ENCODE measurements at places on chromosomes 11 and 22.

- DNase-seq = no peak
Observed at GRCh38 chr11:12671370-12671769, 2.9 kb upstream of the TEAD1 start.

DNA sequence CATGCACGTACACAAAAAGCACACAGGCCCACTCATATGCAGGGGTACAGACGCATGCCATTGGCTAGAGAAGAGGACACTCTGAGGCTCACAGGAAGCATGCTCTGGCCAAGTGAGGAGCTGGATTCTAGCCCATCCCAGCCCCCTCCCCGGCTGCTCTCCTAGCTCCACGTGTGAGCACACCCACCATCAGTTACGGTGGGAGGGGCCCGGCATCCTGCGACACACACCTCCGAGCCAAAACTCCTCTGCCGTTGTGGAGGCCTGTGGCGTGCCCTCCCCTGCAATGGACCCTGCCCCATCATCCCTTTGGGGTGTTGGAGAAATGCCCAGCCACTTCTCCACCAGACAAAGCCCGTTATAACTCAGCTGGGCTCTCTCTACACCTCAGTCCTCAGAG is 15.1 kb upstream of the IGSF9B start:
- DNase-seq = no peak

DNA sequence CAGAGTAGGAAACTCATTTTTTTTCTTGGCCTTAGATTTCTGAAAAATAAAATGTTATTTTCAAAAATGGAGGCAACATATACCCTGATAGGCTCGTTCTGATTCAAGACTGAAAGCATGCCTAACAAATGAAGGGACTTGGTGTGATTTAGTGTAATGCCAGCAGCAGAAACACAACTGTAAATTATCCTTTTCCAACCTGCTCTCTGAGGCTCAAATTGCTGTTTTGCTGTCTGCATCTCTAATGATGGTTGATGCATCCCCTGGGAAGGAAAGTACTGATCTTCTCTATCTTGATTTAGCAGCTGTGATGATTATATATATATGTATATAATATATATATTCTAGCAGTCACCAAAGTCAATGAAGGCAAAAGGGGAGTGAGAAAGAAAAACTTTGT is 537.2 kb upstream of the API5 start:
- no peak for DNase-seq

DNA sequence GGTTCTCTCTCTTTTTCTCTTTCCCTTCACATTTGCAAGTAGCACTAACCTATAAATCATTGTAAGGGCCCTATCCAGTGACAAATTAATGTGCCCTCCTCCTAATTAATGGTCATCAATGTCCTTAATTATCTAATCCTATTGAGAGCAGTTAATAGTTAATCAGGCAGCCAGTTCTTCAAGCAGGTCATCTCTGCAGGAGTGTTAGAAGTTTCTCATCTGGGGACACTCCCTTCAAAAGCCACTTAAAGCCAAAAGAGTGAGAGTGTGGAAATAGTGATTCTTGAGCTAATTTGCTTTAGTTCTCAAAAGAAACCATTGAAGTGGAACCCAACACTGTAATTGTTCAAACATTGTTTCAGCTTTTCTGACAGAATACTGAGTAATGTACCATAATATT is 141.6 kb downstream of the ELP4 start:
- no peak for DNase-seq

- no peak for DNase-seq
Observed at GRCh38 chr22:50739279-50739691, 1.3 kb downstream of the ACR start.

GRCh38 chr22:49827853-49828598 is at the start of gene BRD1:
Gene BRD1 (minus strand): TSS chr22:49827873. CDS start chr22:49824317, 3,556 bp downstream.
- peak; percentile 54 for DNase-seq

DNA sequence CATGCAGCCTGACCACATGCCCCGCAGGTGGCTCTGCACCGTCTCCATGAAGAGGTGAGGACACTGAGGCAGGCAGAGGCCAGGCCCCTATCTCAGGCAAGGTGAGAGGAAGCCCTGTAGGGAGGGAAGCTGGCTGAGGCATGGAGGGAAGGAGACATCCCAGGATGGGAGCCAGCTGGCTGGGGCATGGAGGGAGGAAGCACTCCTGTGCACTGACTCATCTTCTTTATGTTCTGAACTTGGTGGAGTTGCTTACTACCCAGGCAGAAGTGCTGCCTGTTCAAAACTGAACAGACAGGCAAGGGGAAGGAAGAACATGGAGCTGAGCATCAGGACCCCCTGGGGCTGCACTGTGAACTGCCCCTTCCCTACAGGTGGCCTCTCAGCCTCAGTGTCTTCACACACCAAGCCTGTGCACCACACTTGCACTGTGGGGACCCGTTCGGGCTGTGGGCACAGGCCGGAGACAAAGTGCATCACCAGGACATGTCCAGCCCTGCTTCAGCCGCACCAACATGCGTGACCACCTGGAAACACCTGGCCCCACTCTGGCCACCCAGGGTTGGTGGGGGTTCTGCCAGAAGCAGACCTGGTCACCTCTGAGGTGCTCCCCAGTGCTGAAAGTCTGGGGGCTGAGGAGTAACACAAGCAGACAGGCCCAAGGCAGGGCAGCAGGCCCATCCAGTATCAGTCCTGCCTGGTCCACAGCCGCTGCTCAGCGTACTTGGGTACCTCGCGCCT is 55.5 kb downstream of the DGCR2 start:
- DNase-seq = no peak

- DNase-seq = no peak
Observed at GRCh38 chr11:92455210-92455790, 230.7 kb downstream of the FAT3 start.
